ENCODE measurements at places on chromosomes 2 and 18. TPM values are rescaled to one million over a fixed set of nuclear protein-coding genes. Genes with fewer than 3 reads are reported as not detected.

Gene SAG
- total RNA-seq: 0.21 TPM

Gene STEAP3
- 1.5 TPM for total RNA-seq

Gene MREG
- 1.9 TPM for total RNA-seq

Gene NIF3L1
- total RNA-seq: 8.5 TPM

Gene ACP1
- total RNA-seq: 115 TPM

Gene GREB1
- 0.10 TPM for total RNA-seq

Gene UPP2
- not detected for total RNA-seq

Measured in mononuclear cell (primary cell).